ENCODE measurements at places on chromosomes 12 and 14. TPM values are rescaled to one million over a fixed set of nuclear protein-coding genes. Genes with fewer than 3 reads are reported as not detected.

Gene GUCY2C
- 0.31 TPM for total RNA-seq

Gene CCDC175
- total RNA-seq, result not detected

Gene SLC38A2
- 107 TPM for total RNA-seq

Gene ZCRB1
- 68.5 TPM for total RNA-seq

Gene RNF212B
- total RNA-seq, result not detected

Gene KRT83
- not detected for total RNA-seq

Gene SELPLG
- total RNA-seq, result 25.3 TPM

Gene RASSF9
- total RNA-seq, result not detected

Gene C3AR1
- not detected for total RNA-seq

Gene SOAT2
- total RNA-seq, result 1.2 TPM

Gene MGP
- total RNA-seq, result not detected

Gene APOF
- total RNA-seq, result 0.38 TPM

Gene ARMH4
- total RNA-seq, result not detected

Gene GPR162
- total RNA-seq, result not detected

Gene HSPA2
- total RNA-seq, result 0.36 TPM

Gene CIT
- 117 TPM for total RNA-seq

Gene LAG3
- 0.26 TPM for total RNA-seq

Gene KRT7
- total RNA-seq, result not detected

Gene CFAP251
- 4.8 TPM for total RNA-seq

Gene TMEM117
- total RNA-seq, result 6.4 TPM

Gene HNF1A
- not detected for total RNA-seq

Gene PHC1
- total RNA-seq, result 42.2 TPM

Gene SRGAP1
- total RNA-seq, result 0.02 TPM

Gene EP400
- total RNA-seq, result 59.7 TPM

Gene CREBL2
- 3.0 TPM for total RNA-seq

Gene HRK
- 23.7 TPM for total RNA-seq

All from OCI-LY7 (cell line).